ENCODE measurements at places on chromosomes 4 and X.

GRCh38 chr4:121863799-121864198 lies 6.5 kb downstream of the BBS7 start:
- DNase-seq = no peak

DNA sequence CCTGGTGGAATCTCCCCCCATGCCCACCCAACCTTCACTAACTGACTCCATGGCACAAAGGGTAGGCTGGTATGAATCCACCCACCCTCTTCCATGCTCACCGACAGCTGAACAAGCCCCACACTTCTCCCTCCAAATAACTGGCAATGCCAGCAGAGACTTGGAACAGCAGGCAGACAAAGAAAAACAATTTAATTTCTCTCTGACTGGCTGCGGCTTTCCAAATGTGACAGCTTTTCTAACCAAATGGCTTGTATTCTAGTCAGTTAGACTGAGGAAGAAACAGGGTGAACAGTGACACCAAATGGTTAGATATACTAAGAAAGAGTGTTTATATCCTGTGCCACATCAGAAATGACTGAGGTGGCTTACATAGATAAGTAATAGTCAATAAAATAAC lies 199.3 kb upstream of the ADAMTS3 start:
- DNase-seq = no peak

DNA sequence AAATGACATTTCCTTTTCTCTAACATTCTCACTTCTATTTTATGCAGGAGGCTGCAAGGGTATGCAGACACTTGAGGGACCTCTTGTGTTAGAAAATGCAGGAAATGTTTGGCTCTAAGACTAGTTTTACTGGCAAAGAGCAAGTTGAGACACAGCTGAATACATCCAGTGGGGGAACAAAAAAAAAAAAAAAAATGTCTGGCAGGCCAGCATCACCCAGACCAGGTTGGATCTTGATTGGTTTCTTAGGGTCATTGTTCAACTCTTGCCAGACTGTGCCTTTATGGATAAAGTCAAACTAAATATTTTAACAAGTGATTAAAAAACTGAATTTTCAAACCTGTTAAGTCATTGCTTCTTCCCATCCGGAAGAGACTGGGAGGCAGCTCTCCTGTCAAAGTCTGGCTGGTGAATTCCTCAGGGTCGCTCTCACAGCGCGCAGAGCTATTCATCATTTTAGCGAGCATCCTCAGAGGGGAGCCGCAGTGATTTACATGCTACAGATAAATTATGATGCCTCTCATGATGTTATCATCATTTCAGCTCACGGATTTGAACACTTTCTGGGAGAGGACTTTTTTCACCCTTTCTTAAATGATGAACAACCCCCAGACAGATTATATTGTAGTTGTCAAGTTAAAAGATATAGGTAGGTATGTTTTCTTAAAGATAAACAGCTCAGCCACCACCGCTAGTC lies 23.6 kb upstream of the PACRGL start:
- DNase-seq = no peak

DNA sequence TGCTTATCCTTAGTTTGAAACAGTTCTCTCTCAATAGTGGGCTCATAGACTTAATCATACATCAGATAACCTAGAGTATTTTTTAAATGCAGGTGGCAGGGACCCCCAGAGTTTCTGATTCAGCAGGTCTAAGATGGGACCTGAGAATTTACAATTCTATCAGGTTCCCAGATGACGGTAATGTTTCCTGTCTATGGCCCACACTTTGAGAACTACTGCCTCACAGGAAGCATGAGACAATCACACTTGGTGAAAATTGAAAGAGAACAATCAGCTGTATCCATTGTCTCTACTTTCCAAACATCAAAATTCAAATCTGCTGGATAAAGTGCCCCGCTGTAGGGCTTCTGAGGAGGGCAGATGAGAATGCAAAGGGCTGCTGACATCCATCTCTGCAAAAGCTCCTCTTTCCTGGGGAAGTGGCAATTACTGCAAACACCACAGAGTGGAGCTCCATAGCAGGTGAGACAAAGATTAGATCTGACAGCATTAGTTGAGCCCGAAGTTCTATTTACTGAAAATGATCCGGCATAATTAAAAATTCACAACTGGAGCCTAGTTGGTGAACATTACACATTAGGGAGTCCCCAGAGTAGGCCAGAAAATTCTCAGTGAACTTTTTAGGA lies 187.8 kb upstream of the MBNL3 start:
- DNase-seq = no peak

Measured in HFFc6 (cell line).